Type B pancreatic cell (in vitro differentiated cells): ENCODE measurements at places on chromosomes 5 and 9. TPM values are rescaled to one million over a fixed set of nuclear protein-coding genes. Genes with fewer than 3 reads are reported as not detected.

GRCh38 chr5:14270209-14270702 lies 127.1 kb downstream of the TRIO start:
- H3K4me1 ChIP-seq = peaks cover 52% of the 10 kb centered on the region
- no peak for DNase-seq
- H3K36me3 ChIP-seq = peaks cover 4% of the 10 kb centered on the region
- no peaks in the 10 kb centered on the region for H3K27me3 ChIP-seq
- peak overlapping the region; percentile 62 for H3K27ac ChIP-seq

- DNase-seq = peak; percentile 54
- peaks cover 23% of the 10 kb centered on the region for H3K36me3 ChIP-seq
- H3K4me1 ChIP-seq = no peaks in the 10 kb centered on the region
- H3K27me3 ChIP-seq = no peaks in the 10 kb centered on the region
- H3K27ac ChIP-seq = no peak overlapping the region
Observed at GRCh38 chr9:114037961-114038723, 40.0 kb downstream of the AMBP start.

Gene IL9
- not detected in 2 replicates for total RNA-seq

Gene QRFP
- not detected in 2 replicates for total RNA-seq

- no peak overlapping the region for H3K27ac ChIP-seq
- peaks cover 8% of the 10 kb centered on the region for H3K27me3 ChIP-seq
- no peak for DNase-seq
- no peak overlapping the region for H3K4me3 ChIP-seq
- H3K4me1 ChIP-seq = no peaks in the 10 kb centered on the region
- no peaks in the 10 kb centered on the region for H3K36me3 ChIP-seq
Observed at GRCh38 chr9:109584205-109584604, 86.1 kb upstream of the PTPN3 start.

DNA sequence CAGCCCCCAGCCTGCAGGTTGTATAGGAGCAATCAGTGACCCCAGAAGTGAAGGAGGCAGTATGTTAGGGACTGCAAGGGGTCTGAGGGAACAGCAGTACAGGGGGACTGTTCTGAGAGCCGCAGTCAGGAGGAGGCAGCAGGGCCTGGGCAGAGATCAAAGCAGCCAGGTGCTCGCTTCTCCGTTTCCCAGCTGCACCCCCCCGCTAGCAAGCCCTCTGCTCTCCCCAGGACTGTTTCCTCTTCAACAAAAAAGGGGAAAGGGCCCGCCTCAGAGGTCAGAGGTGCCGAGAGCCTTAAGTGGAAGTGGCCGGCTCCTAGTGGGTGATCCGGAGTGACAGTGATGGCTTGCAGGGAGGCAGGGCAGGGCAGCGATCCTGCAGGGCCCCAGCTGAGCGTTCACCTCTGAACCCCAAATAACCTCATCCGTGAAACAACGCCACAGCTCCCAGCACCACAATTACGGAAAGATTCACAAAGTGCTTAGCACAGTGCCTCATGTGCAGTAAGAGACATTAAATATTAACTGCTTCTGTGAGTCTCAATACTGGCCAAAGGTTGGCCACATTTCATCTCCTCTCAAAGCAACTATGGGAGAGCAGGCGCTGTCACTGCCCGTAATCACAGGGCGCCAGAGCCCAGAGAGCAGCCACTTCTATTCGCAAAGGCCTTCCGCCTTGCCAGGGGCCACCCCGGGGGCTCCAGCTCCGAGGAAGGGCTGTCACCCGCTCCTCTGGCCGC lies 8.0 kb downstream of the CLPTM1L start:
- no peaks in the 10 kb centered on the region for H3K27me3 ChIP-seq
- no peak overlapping the region for H3K4me3 ChIP-seq
- DNase-seq = no peak
- H3K27ac ChIP-seq = no peak overlapping the region
- H3K36me3 ChIP-seq = peaks cover 14% of the 10 kb centered on the region

DNA sequence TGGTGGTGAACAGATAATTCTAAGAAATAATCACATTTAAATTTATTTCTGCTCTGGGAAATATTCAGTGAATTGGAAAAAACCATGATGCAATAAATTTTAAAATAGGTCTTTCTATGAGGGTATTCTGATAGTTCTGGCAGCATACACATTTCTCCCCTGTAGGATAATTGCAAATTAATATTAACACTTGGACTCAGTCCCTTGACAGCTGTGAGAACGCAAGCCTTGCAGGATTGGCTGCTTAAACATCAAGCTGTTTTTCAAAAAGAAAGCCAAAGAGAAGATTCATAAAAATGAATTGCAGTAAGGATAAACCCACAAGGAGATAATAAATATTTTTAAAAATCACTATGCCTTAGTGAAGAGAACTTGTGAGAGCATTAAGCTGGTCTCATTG lies 180.0 kb downstream of the MTRR start:
- H3K27me3 ChIP-seq = no peaks in the 10 kb centered on the region
- H3K4me1 ChIP-seq = no peaks in the 10 kb centered on the region
- DNase-seq = no peak
- no peak overlapping the region for H3K4me3 ChIP-seq
- H3K36me3 ChIP-seq = no peaks in the 10 kb centered on the region

Gene ZBTB43
- 16.7 and 19.5 TPM in 2 replicates for total RNA-seq

GRCh38 chr5:16321284-16321683 lies 141.7 kb upstream of the MARCHF11 start:
- peaks cover 23% of the 10 kb centered on the region for H3K27me3 ChIP-seq
- no peak overlapping the region for H3K27ac ChIP-seq
- no peak for DNase-seq
- no peaks in the 10 kb centered on the region for H3K4me1 ChIP-seq
- H3K36me3 ChIP-seq = no peaks in the 10 kb centered on the region

DNA sequence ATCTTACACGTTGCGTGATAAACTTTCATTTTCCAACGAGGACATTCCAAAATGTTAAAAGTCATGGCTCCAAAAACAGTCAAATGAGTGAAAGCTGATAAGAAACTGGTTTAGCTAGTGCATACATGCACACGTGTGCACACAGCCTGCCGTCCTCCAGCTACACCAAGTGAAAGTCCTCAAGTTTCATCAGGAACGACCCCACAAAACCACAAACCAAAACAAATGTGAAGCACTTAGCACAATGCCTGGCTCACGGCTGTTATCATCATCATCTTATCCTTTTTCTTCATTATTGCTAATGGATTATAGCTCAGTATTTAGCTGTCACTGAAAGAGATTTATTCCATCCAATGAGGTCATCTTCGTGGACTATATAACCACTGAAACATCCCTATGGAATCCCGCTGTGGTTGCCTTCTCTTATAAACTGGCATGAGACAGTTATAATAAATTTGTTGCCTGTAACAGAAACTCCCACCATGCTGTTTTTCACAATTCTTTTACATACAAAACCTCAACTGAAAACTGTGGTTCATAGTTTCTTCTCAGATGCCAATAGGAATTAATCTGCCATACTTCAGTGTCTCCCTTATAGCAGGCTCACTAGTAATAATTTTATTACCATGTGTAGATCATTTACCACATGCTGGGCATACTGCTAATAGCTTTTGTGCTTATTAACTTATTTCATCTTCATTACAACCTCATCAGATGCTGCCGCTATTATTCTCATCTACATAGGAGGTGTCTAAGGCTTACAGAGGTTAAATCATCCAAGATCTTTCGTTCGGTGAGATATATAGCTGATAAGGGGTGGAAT lies 56.1 kb downstream of the SAXO1 start:
- H3K4me3 ChIP-seq = peak overlapping the region; percentile 7
- peaks cover 2% of the 10 kb centered on the region for H3K27me3 ChIP-seq
- H3K4me1 ChIP-seq = peaks cover 49% of the 10 kb centered on the region
- peak overlapping the region; percentile 21 for H3K27ac ChIP-seq
- no peak for DNase-seq

Gene GARIN3
- not detected in 2 replicates for total RNA-seq

DNA sequence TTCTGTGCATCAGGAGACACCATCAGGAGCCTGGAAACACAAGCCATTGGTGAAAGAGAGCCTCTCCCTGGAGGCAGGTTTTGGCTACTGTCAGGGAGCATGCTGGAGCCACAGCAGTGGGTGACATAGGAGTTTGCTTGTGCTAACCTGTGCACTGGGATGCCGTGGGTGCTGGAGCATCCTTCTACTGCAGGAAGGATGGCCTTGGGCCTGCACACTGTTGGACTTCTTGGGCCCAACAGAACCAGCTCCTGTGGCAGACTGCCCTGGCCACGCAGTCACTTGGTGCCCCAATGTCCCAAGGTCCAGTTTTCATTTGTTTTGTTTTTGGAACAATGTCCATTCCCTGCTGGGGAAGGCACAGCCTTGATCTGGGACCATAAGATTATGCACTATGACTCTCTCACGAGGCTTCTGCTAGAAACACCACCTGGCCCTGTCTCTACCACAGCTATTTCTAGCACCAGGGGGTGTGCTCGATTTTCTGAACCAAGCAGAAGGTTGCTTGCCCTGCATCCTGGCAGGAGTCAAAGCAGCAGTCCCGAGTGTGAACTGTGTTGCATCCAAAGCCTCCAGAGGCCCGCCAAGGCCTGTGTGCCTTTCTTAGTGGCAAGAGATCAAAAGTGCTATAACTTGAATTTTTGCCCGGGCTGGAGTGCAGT lies 5.5 kb upstream of the LTC4S start:
- no peaks in the 10 kb centered on the region for H3K4me1 ChIP-seq
- no peak overlapping the region for H3K27ac ChIP-seq
- no peak overlapping the region for H3K4me3 ChIP-seq
- DNase-seq = no peak
- no peaks in the 10 kb centered on the region for H3K36me3 ChIP-seq

Gene SPINK13
- not detected in 2 replicates for total RNA-seq

DNA sequence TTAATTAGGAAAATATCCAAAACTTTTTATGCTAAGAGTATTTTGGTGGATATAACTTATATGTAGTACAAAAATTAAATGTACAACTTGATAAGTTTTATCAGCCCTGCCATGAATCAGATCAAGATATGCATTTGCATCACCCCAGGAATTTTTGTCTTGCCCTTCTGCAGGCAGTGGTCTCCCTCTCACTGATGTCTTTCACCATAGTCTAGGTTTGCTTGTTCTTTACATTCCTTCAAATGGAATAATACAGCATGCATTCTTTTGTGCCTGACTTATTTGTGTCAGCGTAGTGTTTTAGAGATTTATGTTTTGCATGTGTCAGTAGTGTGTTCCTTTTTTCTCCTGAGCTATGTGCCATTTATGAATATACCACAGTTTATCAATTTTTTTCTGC lies 36.4 kb downstream of the RNF180 start:
- no peaks in the 10 kb centered on the region for H3K4me1 ChIP-seq
- H3K4me3 ChIP-seq = no peak overlapping the region
- no peak for DNase-seq
- no peak overlapping the region for H3K27ac ChIP-seq

Gene SPAAR
- not detected in 2 replicates for total RNA-seq

DNA sequence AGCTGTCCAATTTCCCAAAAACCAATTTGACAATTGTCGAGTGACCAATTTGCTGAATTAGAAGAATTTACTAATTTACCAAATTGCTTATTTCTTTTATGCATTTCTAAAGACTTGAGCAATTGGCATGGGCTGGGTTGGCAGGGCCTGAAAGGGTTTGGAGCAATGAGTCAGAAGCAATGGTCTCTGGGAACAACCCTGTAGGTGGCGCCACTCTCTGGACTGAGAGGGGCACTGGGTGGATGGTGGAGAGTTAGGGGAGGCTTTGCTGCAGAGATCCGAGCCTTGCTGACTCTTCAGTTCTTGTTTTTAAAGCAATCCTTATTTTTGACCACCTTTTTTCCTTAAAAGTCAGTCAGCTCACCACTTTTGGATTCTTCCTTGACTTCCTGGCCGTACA lies 71.5 kb upstream of the RPS23 start:
- H3K36me3 ChIP-seq = no peaks in the 10 kb centered on the region
- H3K27me3 ChIP-seq = no peaks in the 10 kb centered on the region
- no peak overlapping the region for H3K27ac ChIP-seq
- H3K4me3 ChIP-seq = no peak overlapping the region
- no peak for DNase-seq

Gene RNF180
- 3.9 and 4.0 TPM in 2 replicates for total RNA-seq

GRCh38 chr9:89461265-89461664 lies 36.6 kb downstream of the SEMA4D start:
- peaks cover 31% of the 10 kb centered on the region for H3K4me1 ChIP-seq
- peaks cover 6% of the 10 kb centered on the region for H3K36me3 ChIP-seq
- no peak for DNase-seq

GRCh38 chr5:131974016-131974415 lies 28.6 kb upstream of the MEIKIN start:
- H3K4me3 ChIP-seq = no peak overlapping the region
- H3K4me1 ChIP-seq = no peaks in the 10 kb centered on the region
- DNase-seq = no peak
- peaks cover 5% of the 10 kb centered on the region for H3K27me3 ChIP-seq
- no peak overlapping the region for H3K27ac ChIP-seq
